ENCODE measurements at places on chromosomes 4 and X. TPM values are rescaled to one million over a fixed set of nuclear protein-coding genes. Genes with fewer than 3 reads are reported as not detected.

Gene ETDB
- not detected for total RNA-seq

Gene PPARGC1A
- 48.7 TPM for total RNA-seq

DNA sequence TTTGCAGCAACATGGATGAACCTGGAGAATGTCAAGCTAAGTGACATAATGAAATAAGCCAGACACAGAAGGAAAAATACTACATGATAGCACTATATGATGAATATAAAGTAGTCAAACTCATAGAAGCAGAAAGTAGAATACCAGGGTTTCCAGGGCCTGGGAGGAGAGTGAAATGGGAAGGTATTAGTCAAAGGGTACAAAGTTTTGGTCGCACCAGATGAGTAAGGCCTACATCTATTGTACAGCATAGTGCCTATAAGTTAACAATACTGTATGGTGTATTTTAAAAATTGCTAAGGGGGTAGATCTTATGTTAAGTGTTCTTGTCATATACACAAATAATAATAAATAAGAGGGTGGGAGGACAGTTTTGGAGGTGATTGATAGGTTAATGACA, 41.5 kb downstream of the ENOX2 start:
- DNase-seq = no peak
- H3K36me3 ChIP-seq = no peaks in the 10 kb centered on the region
- H3K4me1 ChIP-seq = no peaks in the 10 kb centered on the region
- no peak overlapping the region for H3K27ac ChIP-seq

GRCh38 chr4:132530861-132531260, 618.2 kb upstream of the PCDH10 start:
- no peaks in the 10 kb centered on the region for H3K27me3 ChIP-seq
- no peaks in the 10 kb centered on the region for H3K4me1 ChIP-seq
- H3K27ac ChIP-seq = no peak overlapping the region

GRCh38 chr4:38919494-38919893, 51.9 kb downstream of the FAM114A1 start:
- H3K27me3 ChIP-seq = no peaks in the 10 kb centered on the region
- H3K27ac ChIP-seq = no peak overlapping the region
- H3K36me3 ChIP-seq = peaks cover 4% of the 10 kb centered on the region
- no peaks in the 10 kb centered on the region for H3K4me1 ChIP-seq
- DNase-seq = no peak
- H3K4me3 ChIP-seq = no peak overlapping the region

GRCh38 chrX:136450050-136450830, 37.5 kb upstream of the BRS3 start:
- H3K36me3 ChIP-seq = no peaks in the 10 kb centered on the region
- H3K4me1 ChIP-seq = no peaks in the 10 kb centered on the region
- no peak overlapping the region for H3K27ac ChIP-seq

- no peak overlapping the region for H3K4me3 ChIP-seq
- no peaks in the 10 kb centered on the region for H3K27me3 ChIP-seq
- H3K27ac ChIP-seq = no peak overlapping the region
- H3K4me1 ChIP-seq = peaks cover 11% of the 10 kb centered on the region
- no peak for DNase-seq
Observed at GRCh38 chr4:77040270-77040669, 35.5 kb downstream of the CCNI start.

GRCh38 chr4:13534344-13535063, 9.8 kb downstream of the NKX3-2 start:
- no peaks in the 10 kb centered on the region for H3K36me3 ChIP-seq
- peaks cover 5% of the 10 kb centered on the region for H3K4me1 ChIP-seq
- H3K4me3 ChIP-seq = no peak overlapping the region
- H3K27ac ChIP-seq = no peak overlapping the region

Gene VCX
- total RNA-seq = not detected

- no peaks in the 10 kb centered on the region for H3K36me3 ChIP-seq
- DNase-seq = no peak
- no peaks in the 10 kb centered on the region for H3K27me3 ChIP-seq
- no peak overlapping the region for H3K27ac ChIP-seq
- H3K4me3 ChIP-seq = no peak overlapping the region
Observed at GRCh38 chrX:150503898-150504219, 64.6 kb upstream of the MTM1 start.

GRCh38 chrX:132365490-132365889, 123.3 kb downstream of the MBNL3 start:
- H3K27me3 ChIP-seq = no peaks in the 10 kb centered on the region
- DNase-seq = no peak
- H3K4me3 ChIP-seq = no peak overlapping the region
- no peaks in the 10 kb centered on the region for H3K4me1 ChIP-seq
- no peak overlapping the region for H3K27ac ChIP-seq
- H3K36me3 ChIP-seq = no peaks in the 10 kb centered on the region

Gene SMAD1
- 22.4 TPM for total RNA-seq

Gene HTATSF1
- total RNA-seq = 108 TPM

- H3K4me1 ChIP-seq = no peaks in the 10 kb centered on the region
- H3K27me3 ChIP-seq = no peaks in the 10 kb centered on the region
- DNase-seq = no peak
- no peak overlapping the region for H3K4me3 ChIP-seq
- no peaks in the 10 kb centered on the region for H3K36me3 ChIP-seq
Observed at GRCh38 chr4:146398404-146398803, 123.3 kb downstream of the SLC10A7 start.

DNA sequence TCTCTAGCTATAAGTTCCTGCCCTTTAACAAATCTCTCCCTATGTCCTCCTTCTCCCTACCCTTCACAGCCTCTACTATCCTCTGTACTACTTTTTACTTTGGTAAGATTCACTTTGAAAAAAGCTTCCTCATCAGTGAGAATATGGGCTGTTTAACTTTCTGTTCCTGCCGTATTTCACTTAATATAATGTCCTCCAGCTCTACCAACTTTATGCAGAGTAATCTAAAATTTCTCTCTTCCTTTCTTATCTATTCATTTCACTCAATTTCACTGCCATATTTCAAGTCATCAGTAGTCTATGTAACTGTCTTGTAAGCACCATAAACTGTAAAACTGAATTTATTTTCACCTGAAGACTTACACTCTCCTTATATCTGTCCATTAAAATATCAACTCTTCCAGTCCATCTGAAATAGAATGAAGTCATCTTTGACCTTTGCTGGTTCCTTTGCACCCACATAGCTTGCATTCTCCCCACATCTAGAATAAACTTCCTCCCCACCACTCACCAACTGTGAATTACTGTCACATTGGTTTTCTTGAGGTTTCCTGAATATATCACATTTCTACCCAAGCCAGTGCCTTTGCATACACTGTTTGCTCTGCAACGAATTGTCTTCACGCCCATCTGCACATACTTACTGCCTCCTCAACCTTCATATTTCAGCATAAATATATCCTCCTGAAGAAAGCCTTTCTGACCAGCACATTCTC, 54.6 kb downstream of the ARAP2 start:
- no peaks in the 10 kb centered on the region for H3K36me3 ChIP-seq
- H3K27me3 ChIP-seq = no peaks in the 10 kb centered on the region

Gene NOX1
- total RNA-seq = not detected

Gene EGF
- total RNA-seq = 22.5 TPM

DNA sequence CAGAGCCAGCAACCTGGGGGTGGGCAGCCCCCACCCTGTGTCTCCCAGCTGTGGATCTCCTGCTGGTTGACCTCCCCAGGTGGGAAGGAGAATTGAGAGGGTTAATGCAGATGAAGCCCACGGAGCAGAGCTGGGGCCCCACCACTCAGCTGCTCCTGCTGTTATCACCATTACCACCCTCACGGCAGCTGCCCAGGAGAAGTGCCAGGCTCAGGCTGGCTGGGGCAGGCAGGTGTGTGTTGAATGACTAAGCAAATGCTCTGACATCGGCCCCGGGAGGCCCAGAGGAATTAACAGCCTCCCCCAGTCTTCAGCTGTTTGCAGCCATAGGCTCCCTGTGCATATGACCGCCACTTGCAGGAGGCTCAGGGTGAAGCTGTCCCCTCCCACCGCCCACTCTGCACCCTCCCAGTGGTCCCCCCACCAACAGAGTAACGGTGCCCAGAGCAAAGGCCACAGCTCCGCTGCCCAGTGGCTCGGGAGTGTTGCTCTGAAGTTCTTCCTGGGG, 133.8 kb downstream of the CPZ start:
- DNase-seq = no peak
- H3K36me3 ChIP-seq = no peaks in the 10 kb centered on the region
- no peak overlapping the region for H3K4me3 ChIP-seq
- no peak overlapping the region for H3K27ac ChIP-seq

DNA sequence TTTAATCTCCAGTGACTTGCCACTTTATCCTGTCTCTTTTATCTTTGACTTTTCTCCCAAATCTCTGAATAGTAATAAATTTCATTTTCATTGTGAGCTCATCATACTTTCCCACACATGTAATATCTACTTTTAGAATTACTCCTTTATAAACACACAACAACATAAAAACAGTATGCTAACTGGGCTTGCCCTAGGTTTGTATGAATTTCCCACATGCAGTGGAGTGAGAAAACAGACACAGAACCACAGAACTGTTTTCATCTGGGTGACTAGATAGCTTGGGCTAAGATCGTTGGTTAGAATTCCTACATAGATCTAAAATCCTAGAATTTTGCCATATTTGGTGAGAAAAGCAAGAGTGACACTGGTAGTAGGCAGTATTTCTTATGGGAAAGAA, 409.5 kb downstream of the SPRY1 start:
- no peaks in the 10 kb centered on the region for H3K27me3 ChIP-seq
- no peak overlapping the region for H3K4me3 ChIP-seq
- DNase-seq = no peak
- H3K4me1 ChIP-seq = peaks cover 11% of the 10 kb centered on the region
- H3K36me3 ChIP-seq = no peaks in the 10 kb centered on the region

GRCh38 chr4:158729716-158730559, 6.7 kb upstream of the PPID start:
- H3K4me1 ChIP-seq = no peaks in the 10 kb centered on the region
- H3K27ac ChIP-seq = no peak overlapping the region

Gene RNF113A
- total RNA-seq = 9.9 TPM

DNA sequence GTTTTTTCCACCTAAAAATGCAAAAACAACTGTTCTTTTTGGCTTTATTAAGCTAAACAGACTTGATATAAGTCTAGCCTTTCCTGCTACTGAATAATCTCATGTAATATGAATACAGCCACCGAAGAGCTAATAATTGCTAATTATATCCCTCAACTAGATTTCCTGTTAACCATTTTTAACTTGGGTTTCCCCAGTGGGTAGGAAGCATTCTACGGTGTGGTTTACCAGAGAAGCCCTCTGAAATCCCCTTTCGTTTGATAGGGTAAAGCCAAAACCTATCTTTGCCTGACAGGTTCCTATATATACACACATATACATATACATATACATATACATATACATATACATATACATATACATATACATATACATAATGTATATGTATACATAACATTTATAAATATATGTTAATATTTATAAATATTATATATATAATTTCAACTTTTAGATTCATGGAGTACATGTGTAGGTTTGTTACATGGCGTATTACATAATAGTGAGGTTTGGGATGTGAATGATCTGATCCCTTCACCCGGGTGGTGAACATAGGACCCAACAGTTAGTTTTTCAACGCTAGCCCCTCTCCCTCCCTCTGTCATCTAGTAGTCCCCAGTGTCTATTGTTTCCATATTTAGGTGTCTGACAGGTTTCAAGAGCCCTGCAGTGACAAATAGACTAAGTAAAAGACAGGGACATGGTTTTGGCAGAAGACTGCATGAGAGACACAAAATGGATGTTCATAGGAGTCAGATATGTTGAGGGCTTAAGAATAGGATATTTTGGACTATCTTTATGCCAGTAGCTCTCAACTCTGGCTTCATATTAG, 62.4 kb downstream of the ATXN3L start:
- H3K4me1 ChIP-seq = no peaks in the 10 kb centered on the region
- H3K36me3 ChIP-seq = no peaks in the 10 kb centered on the region
- H3K4me3 ChIP-seq = no peak overlapping the region
